GM23338 (cell line): ENCODE measurements at places on chromosomes 4 and X. TPM values are rescaled to one million over a fixed set of nuclear protein-coding genes. Genes with fewer than 3 reads are reported as not detected.
A peak's percentile ranks its signal among the peaks of the same experiment; 100 is the strongest.

DNA sequence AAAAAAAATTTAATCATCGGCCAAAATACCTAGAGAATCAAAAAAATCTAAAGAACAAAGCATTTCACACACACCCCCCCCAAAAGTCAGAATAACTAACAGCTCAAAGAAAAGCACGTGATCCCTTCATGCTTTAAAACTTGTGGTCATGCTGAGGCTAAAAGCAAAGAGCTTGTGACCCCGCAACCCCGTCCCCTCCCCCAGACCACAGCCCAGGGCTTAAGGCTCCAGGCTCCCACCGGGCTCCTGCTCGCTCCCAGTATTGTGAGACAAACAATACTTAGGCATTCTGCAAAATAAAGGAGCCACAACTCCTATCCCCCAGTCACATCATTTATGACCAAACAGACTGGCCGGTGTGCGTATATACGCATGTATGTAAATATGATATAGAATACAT, 62.1 kb upstream of the CCDC160 start:
- DNase-seq, result peak; percentile 82

GRCh38 chr4:90540536-90540935, 413.3 kb downstream of the CCSER1 start:
- DNase-seq, result no peak

GRCh38 chr4:104492183-104492771, 2.4 kb downstream of the CXXC4 start:
- DNase-seq, result peak; percentile 74

The ANAPC4 gene
- 44.6 and 46.2 TPM in 2 replicates for total RNA-seq
